ENCODE measurements at places on chromosomes 3 and 15.

DNA sequence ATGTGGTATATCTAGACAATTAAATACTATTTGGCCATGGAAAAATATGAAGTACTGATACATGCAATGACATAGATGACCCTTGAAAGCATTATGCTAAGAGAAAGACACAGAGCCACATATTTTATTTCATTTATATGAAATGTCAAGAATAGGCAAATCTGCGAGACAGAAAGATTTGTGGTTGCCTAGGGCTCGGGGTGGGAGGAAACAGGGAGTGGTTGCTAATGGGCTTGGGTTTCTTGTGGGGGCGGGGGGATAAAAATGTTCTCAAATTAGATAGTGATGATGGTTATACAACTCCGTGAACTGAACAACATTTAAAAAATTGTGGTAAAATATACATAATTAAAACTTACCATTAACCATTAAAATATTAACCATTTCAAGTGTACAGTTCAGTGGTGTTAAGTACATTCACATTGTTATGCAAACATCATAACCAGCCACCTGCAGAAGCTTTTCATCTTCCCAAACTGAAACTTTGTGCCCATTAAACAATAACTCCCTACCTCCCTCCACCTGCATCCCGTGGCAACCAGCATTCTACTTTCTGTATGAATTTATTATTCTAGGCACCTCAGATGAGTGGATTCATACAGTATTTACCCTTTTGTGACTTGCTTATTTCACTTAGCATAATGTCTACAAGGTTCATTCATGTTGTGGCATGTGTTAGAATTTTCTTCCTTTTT is 24.3 kb upstream of the ANP32A start:
- DNase-seq, result no peak

- DNase-seq, result no peak
Observed at GRCh38 chr3:2656806-2657777, 453.1 kb downstream of the IL5RA start.

DNA sequence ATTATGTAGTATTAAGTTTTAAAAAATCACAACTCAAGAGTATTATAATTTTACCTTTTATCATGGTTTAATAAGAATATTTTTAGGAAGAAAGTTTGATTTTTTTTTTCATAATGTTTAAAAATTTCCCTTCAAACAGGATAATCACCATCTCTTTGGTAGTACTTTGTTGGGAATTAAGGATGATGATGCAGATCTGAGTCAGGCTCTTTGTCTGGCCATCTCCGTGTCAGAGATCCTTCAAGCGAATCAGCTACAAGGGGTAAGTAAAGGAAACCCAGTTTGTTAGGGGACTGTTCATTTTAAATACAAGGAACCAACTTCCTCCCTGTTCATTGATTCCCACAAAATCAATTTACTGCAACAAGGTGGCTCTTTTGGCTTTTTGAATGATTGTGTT is 36.8 kb upstream of the NIT2 start:
- DNase-seq, result no peak

GRCh38 chr3:73509816-73510215 is 114.9 kb downstream of the PDZRN3 start:
- no peak for DNase-seq

DNA sequence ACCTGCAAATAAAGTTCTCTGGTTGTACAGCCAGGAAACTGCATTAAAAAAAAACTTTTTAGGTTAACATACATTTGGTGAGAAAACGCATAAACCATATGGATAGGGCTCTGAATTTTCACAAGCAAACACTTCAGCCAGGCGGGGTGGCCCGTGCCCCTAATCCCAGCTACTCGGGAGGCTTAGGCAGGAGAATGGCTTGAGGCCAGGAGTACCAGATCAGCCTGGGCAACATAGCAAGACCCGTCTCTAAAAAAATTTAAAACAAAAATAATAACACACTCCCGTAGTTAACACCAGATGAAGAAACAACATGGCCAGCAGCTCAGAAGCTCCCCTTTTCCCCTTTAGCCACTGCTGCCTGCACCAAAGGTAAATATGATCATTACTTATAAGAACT is 3.2 kb upstream of the RPL14 start:
- DNase-seq, result no peak

- DNase-seq, result no peak
Observed at GRCh38 chr3:105423397-105423796, 56.7 kb downstream of the ALCAM start.

DNA sequence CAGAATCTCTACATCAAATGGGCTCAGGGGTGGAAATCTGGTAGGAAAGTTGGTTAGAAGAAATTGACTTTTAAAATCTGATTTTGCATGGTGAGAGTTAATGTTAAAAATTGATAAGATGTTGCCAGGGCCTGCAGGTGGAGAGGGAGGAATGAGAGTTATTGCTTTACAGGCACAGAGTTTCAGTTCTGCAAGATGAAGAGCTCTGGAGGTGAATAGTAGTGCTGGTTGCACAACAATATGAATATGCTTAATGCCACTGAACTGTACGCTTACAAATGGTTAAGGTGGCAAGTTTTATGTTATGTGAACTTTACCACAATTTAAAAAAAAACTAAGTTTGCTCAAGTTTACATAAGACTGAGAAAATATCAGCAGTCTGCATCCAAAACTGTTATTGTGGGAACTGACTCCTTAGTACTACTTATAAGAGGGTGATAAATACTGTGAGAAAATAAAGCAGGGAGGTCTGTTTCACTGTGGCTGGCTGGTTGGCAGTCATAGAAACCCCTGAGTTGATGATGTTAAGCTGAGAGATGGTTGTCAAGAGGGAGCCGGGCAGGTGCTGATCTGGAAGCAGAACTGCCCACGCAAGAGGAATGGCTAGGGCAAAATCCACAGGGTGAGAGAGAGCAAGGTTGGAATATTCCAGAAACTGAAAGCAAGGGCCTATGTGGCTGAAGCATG is 144.9 kb downstream of the EDEM1 start:
- no peak for DNase-seq

DNA sequence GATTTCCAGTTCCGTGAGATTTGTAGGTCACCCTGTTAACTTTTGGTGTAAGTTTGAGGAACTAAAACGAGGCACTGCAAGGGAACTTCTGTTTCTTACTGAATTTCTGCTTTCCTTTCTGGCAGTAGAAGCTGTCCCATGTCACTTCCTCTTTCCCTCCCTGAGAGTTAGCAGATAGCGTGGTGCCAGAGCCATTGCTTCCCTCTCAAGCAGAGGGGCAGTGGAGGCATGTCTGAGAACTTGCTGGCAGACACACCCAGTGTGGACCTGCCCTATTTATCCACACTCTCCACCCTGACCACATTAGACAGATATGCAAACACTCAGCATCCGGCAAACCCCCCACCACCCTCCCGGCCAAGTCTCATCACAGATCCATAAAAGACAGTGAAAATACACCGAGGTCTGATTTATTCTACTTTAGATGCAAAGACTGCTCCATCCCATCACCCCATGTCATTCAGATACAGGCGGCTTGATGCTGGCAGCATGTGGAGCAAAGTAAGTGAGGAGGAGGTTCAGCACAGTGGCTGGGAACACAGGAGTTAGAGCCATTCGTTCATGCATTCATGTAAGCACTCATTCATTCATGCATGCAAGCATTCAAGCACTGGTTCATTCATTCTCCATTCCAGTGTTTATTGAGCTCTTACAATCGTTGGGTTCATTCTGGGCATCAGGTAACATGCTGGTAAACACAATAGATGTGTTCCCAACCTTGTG is 324.7 kb downstream of the SHQ1 start:
- DNase-seq, result no peak

- no peak for DNase-seq
Observed at GRCh38 chr15:38877471-38877870, 312.9 kb upstream of the RASGRP1 start.

- no peak for DNase-seq
Observed at GRCh38 chr15:42511007-42511391, 15.6 kb downstream of the SNAP23 start.

DNA sequence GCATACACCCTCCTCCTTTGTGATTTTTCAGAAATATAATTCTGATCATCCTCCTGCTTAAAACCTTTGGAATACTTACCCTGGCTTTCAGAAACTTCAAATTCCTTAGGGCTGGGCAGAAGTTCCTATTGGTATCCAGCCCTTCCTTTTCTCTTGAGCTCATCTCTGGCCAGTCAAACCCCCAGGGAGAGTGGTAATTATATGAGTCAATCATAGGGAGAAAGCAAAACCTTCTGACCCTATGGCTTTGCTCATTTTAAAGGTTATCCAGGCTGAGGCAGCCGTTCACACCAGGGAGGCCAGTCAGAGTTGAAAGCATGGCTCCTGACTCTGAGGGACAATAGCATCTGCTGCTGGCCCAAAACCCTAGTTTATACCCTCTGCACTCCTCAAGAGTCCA is 23.9 kb upstream of the CTNNB1 start:
- no peak for DNase-seq

DNA sequence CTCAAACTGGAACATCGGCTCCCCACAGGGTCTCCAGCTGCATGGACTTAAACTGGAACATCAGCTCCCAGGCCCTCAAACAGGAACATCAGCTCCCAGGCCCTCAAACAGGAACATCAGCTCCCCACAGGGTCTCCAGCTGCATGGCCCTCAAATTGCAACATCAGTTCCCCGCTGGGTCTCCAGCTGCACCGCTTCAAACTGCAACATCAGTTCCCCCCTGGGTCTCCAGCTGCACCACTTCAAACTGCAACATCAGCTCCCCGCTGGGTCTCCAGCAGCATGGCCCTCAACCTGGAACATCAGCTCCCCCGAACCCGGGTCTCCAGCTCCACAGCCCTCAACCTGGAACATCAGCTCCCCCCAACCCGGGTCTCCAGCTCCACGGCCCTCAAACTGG is 82.0 kb downstream of the TFRC start:
- DNase-seq, result no peak

- no peak for DNase-seq
Observed at GRCh38 chr3:96071097-96071496, 743.3 kb upstream of the EPHA6 start.

DNA sequence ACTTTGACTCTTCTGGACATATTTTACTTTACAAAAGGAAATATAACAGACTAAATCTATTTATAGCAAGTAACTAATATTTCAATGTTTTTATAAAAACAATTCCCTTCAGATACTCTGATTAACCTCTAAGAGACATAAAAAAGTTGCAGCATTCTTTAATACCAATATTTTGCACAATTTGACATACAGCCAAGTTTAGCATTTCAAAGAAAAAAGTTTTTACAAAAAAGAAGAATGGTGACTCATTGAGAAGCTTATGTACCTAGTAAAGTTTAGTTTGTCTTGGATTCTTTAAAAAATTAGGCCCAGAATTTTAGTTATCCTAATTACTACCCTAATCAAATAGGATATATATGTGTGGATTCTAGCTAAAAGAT is 17.6 kb downstream of the DAZL start:
- no peak for DNase-seq

- no peak for DNase-seq
Observed at GRCh38 chr3:139585820-139586219, 46.3 kb upstream of the RBP1 start.

- DNase-seq, result no peak
Observed at GRCh38 chr3:24503616-24504113, 9.0 kb upstream of the THRB start.

DNA sequence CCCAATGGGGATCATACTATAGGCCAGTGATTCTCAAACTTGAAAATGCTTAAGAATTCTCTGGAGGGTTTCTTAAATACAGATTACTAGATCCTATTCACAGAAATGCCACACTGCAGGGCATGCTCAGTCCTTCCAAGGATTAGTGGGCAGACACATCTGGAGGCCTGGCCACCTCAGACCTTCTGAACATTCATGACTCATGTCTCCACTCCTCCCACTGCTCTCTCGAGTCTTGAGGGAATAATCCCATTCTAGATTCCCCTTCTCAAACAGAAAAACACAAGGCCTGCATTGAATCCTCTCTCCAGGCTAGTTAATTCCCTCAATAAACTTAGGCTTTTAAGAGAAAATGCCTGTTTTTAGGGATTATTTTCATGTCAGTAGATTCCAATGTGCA is 22.1 kb downstream of the ZNF621 start:
- DNase-seq, result no peak

DNA sequence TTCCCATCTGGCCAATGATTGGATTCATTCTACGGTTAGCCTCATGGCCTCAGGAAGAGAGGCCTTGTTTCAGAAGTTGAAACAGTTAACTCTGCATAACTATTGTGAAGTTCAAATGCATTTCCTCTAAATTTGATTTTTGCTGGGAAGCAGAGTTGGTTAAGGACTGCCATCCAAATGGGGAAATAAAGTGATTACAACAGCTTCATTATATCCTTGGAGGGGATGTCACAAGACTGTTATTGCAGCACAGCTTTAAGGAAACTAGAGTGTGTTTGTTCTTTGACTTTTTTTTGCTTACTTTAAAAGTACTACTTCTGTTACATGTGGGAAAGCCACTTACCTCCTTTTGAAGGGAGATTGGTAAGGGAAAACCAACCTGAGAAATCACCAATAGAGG is 164.8 kb downstream of the AKAP13 start:
- no peak for DNase-seq

GRCh38 chr3:38521391-38521987 is 25.3 kb downstream of the EXOG start:
- no peak for DNase-seq

GRCh38 chr15:48102167-48102566 is 18.6 kb upstream of the SLC24A5 start:
- no peak for DNase-seq

GRCh38 chr3:15810702-15811101 is 12.9 kb upstream of the ANKRD28 start:
- DNase-seq, result no peak

DNA sequence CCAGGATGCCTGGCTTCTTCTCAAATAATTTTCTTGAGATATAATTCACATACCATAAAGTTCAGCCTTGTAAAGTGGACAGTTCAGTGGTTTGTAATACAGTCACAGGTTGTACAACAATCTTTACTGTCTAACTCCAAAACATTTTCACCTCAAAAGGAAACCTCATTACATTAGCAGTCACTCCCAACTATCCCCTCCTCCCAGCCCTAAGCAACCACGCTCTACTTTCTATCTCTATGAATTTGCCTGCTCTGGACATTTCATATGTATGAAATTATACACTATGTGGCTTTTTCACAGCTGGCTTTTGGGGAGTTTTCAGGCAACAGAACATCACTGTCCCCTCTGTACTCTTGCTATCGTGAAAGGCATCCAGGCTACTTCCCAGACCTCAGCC is 17.5 kb downstream of the TGM5 start:
- no peak for DNase-seq

DNA sequence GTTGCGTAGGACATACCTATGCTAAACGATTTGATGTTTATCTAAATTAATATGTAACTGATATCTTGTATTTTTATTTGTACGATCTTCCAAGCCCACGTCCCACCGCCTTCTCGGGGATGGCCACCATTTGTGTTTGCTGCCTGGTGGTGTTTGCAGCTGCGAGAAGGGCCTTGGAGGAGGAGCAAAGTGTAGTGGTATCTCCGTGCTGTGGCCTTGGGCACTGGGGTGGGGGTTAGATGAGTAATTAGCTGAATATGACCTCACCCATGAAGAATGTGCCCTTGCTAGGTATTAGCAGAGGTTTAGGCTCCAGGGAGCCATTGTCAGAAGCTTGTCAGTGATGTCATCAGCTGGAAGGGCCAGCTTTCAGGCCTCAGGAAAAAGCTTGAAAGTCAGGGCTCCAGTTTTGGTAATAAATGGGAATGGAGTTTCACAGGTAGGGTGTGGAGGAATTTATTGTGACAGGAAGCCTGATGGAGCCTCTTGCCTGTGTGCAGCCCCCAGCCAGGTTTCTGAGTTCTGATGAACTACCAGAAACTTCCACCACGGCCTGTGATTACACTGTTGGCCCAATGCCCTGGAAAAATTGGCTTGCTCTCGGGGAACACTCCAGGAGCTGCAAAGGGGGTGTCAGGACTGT is 41.0 kb downstream of the FLNB start:
- no peak for DNase-seq

- no peak for DNase-seq
Observed at GRCh38 chr3:154122912-154123559, 1.8 kb downstream of the ARHGEF26 start.
